ENCODE measurements at places on chromosomes 13 and 19.

DNA sequence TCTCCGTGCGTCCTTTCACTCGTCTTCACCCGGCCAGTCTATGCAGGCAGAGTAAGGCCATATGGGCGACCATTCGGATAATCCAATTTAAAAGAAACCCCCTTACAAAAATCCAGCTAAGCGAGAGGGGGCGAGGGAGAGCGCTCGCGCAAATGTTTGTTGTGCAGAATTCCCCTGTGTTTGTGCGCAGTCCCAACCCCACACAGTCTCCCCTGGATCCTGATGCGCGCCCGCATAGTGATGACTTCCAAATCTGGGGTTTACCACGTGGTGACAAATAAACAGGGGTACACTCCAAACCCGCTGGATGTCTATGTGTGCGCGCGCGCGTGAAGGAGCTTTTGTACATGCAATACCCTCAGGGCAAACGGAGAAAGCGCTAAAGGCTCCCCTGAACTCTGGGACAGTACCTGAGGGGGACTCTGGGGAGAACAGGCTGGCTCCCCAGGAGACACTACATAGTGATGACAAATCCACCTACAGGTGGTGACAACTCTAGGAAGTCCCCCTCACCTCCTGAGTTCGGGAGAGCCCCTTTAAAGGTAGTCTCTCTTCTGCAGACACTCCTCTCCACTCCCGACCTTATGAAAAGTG lies 8.5 kb downstream of the SOX21 start:
- H3K27me3 ChIP-seq, result peaks cover 100% of the 10 kb centered on the region
- H3K36me3 ChIP-seq, result no peaks in the 10 kb centered on the region
- peaks cover 21% of the 10 kb centered on the region for H3K4me1 ChIP-seq
- H3K27ac ChIP-seq, result no peak overlapping the region

- peaks cover 45% of the 10 kb centered on the region for H3K4me1 ChIP-seq
- H3K4me3 ChIP-seq, result no peak overlapping the region
- DNase-seq, result no peak
- H3K36me3 ChIP-seq, result peaks cover 63% of the 10 kb centered on the region
- H3K27ac ChIP-seq, result peak overlapping the region; percentile 82
Observed at GRCh38 chr19:38635483-38636399, 11.7 kb upstream of the ACTN4 start.

- peak overlapping the region; percentile 59 for H3K4me3 ChIP-seq
- peaks cover 18% of the 10 kb centered on the region for H3K4me1 ChIP-seq
- H3K36me3 ChIP-seq, result peaks cover 91% of the 10 kb centered on the region
- no peaks in the 10 kb centered on the region for H3K27me3 ChIP-seq
Observed at GRCh38 chr19:49801401-49801888, 11.6 kb downstream of the FUZ start.

GRCh38 chr19:33339016-33339984 lies 34.2 kb upstream of the CEBPG start:
- no peaks in the 10 kb centered on the region for H3K36me3 ChIP-seq
- no peak for DNase-seq
- H3K4me3 ChIP-seq, result no peak overlapping the region
- H3K27me3 ChIP-seq, result peaks cover 40% of the 10 kb centered on the region
- no peak overlapping the region for H3K27ac ChIP-seq

GRCh38 chr13:113731192-113732175 lies 27.5 kb upstream of the TMEM255B start:
- H3K36me3 ChIP-seq, result no peaks in the 10 kb centered on the region
- peaks cover 17% of the 10 kb centered on the region for H3K27me3 ChIP-seq
- DNase-seq, result no peak
- no peak overlapping the region for H3K27ac ChIP-seq

DNA sequence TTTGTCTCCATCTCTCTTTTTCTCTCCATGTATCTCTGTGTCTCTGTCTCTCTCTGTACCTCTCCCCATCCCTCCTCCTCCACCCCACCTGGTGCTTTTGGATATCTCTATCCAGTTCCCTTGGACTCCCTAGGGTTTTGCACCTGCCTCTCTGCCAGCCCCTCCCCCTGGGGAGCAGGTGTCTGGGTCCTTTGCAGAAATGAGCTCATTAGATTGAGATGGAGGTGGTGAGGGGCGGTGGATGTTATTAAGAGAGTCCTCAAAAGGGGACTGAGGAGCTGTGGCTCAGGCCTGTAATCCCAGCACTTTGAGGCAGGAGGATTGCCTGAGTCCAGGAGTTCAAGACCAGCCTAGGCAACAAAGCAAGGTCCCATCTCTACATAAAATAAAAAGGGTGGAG lies 2.1 kb downstream of the KCNN4 start:
- H3K4me1 ChIP-seq, result peaks cover 24% of the 10 kb centered on the region
- H3K27me3 ChIP-seq, result peaks cover 75% of the 10 kb centered on the region
- no peak overlapping the region for H3K27ac ChIP-seq
- no peak for DNase-seq

DNA sequence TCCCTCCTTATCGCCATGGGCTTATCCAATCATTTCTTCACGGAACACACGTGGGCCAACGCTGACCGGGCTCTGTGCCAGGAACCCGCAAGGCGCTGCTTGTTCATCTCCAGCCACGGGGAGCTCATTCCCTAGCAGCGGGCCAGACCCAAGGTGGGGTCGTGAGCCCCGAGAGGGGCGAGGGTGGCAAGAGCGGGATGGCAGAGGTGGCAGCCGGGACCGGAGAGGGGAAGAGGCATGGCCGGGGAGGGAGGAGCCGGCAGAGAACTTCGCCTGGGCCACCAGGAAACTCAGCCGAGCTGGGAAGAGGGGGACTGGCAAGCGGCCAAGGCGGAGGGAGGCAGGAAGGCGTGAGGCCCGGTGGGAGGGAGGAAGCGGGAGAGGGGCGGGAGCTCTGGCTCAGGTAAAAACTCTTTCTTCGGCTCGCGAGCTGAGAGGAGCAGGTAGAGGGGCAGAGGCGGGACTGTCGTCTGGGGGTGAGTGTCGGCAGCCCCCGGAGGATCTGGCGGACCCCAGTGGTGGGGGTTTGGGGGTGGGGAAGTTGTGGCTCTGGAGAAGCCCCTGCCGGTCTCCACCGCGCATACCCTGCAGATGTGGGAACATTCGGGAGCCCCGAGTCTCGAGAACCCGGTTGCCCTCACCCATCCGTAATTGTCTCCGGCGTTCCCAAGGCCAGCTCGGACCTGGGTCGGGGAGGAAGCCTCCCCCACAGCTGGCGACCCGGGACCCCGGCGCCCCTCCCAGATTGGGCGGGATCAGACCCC lies at the start of gene B3GNT3:
Gene B3GNT3 (plus strand): TSS at position 408 of the 764 bp plus-strand sequence. CDS start 12,670 bp downstream, outside the sequence.
- H3K27me3 ChIP-seq, result peaks cover 100% of the 10 kb centered on the region
- DNase-seq, result peak; percentile 38
- no peak within 1 kb of the TSS for H3K4me3 ChIP-seq
- no peaks in the 10 kb centered on the region for H3K36me3 ChIP-seq
- no peak within 1 kb of the TSS for H3K27ac ChIP-seq
- H3K4me1 ChIP-seq, result no peaks in the 10 kb centered on the region

- H3K27me3 ChIP-seq, result no peaks in the 10 kb centered on the region
- peaks cover 6% of the 10 kb centered on the region for H3K4me1 ChIP-seq
- H3K4me3 ChIP-seq, result no peak overlapping the region
- DNase-seq, result peak; percentile 38
- peaks cover 74% of the 10 kb centered on the region for H3K36me3 ChIP-seq
Observed at GRCh38 chr19:7442423-7442822, 46.4 kb downstream of the PEX11G start.

DNA sequence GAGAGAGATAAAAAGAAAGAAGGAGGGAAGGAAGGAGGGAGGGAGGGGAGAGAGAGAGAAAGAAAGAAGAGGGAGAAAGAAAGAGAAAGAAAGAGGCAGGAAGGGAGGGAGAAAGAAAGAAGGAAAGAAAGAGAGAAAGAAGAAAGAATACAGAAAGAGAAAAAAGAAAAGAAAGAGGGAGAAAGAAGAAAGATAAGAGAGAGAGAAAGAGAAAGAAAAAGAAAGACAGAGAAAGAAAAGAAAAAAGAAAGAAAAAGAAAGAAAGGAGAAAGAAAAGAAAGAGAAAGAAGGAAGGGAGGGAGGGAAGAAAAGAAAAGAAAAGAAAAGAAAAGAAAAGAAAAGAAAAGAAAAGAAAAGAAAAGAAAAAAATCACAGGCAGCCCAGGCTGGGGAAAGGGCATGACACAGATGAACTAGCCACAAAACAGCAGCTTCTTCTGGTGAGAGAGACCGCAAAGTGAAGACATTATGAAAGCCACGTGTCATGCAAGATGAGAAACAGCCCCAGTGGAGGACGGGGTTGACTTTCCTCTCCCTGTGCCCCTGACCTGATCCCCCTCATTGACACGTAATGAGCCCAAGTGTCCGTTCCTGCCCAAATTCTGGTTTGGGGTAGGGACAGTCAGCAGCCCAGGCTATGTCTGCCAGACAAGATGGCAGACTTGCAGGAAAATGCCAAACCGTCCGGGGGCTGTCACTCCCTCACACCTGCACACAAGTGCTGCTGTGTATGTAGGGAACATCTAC lies 102.1 kb downstream of the INSR start:
- H3K27me3 ChIP-seq, result no peaks in the 10 kb centered on the region
- no peaks in the 10 kb centered on the region for H3K36me3 ChIP-seq
- no peak overlapping the region for H3K27ac ChIP-seq
- H3K4me3 ChIP-seq, result no peak overlapping the region

DNA sequence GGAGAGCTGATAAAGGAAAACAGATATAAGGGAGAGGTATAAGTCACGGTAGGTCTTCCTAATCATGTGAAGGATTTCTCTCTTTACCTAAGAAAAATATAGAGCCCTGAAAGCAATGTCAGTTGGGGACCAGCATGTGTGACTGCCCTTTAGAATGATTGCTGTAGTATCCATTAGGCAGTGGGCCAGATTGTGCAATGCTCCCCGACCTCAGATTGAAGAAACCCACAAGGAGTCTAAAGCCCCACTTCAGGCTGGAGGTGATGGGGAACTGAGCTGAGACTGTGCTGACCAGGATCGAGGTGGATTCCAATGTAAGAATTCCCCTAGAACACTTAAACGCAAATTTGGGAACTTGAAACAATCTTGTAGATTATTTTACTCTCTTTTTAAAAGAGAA lies 614.4 kb downstream of the LIG4 start:
- H3K4me1 ChIP-seq, result no peaks in the 10 kb centered on the region
- H3K27me3 ChIP-seq, result no peaks in the 10 kb centered on the region
- no peak for DNase-seq
- H3K4me3 ChIP-seq, result no peak overlapping the region

DNA sequence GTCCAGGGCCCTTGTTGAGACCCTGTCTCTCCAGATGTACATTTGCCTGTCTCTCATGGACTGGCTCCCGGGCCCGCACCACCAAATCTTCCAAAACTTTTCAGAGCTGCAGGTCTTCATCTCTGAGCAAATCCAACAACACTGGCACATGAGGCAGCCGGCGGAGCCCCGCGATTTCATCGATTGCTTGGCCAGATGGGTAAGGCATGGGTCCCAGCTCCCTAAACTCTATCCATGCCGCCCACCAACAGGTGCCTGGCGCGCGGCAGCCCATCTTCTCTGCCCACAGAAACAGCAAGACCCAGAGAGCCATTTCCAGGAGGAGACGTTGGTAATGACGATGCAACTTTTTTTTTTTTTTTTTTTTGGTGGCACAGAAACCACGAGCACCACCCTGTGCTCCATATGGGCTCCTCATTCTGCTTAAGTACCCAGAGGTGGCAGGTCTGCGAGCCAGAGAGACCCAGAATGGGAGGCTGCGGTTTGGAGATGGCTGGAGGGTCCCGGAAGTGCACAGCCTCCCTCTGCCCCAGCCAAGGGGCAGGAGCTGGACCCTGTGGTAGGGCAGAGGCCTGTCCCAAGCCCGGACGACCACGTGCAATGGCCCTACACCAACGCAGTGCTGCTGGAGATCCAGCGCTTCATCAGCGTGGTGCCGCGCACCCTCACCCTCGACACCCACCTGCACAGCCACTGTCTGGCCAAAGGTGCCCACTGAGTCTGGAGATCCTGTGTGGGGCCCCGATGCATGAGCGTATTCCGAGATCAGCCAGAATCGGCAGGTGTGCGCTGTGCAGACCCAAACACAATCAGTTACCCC lies 22.6 kb downstream of the CYP2F1 start:
- no peak for DNase-seq
- H3K4me3 ChIP-seq, result no peak overlapping the region
- peaks cover 3% of the 10 kb centered on the region for H3K27me3 ChIP-seq
- no peaks in the 10 kb centered on the region for H3K4me1 ChIP-seq

GRCh38 chr13:98141509-98142379 lies 1.1 kb upstream of the FARP1 start:
- H3K4me1 ChIP-seq, result peaks cover 30% of the 10 kb centered on the region
- H3K4me3 ChIP-seq, result peak overlapping the region; percentile 83
- no peaks in the 10 kb centered on the region for H3K36me3 ChIP-seq
- peak; percentile 19 for DNase-seq
- peak overlapping the region; percentile 82 for H3K27ac ChIP-seq

GRCh38 chr13:30364876-30365275 lies 57.4 kb upstream of the UBE2L5 start:
- H3K36me3 ChIP-seq, result no peaks in the 10 kb centered on the region
- peaks cover 37% of the 10 kb centered on the region for H3K4me1 ChIP-seq
- peak overlapping the region; percentile 68 for H3K27ac ChIP-seq
- no peak overlapping the region for H3K4me3 ChIP-seq

DNA sequence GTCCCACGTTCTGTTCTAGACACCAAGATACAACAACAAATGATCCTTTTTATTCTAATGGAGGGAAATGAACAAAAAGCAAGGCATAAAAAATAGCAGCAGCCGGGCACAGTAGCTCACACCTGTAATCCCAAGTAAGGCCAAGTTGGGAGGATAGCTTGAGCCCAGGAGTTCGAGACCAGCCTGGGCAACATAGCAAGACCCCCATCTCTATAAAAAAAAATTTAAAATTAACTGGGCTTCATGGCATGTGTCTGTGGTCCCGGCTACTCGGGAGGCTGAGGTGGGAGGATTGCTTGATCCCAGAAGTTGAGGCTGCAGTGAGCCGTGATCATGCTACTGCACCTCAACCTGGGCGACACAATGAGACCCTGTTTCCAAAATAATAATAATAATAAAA lies 1.0 kb downstream of the MIA start:
- H3K4me3 ChIP-seq, result no peak overlapping the region
- no peaks in the 10 kb centered on the region for H3K27me3 ChIP-seq
- peak overlapping the region; percentile 95 for H3K27ac ChIP-seq
- H3K36me3 ChIP-seq, result no peaks in the 10 kb centered on the region
- DNase-seq, result no peak

GRCh38 chr13:109592770-109593169 lies 193.6 kb downstream of the IRS2 start:
- H3K4me3 ChIP-seq, result no peak overlapping the region
- no peaks in the 10 kb centered on the region for H3K36me3 ChIP-seq
- DNase-seq, result no peak
- peaks cover 23% of the 10 kb centered on the region for H3K27me3 ChIP-seq

Data from left ventricle myocardium inferior (tissue), 1 donor.